NCI-H1417 treated with DMSO at 0.1 percent for 48 hours (cell line): ENCODE measurements at places on chromosomes 4 and X.

DNA sequence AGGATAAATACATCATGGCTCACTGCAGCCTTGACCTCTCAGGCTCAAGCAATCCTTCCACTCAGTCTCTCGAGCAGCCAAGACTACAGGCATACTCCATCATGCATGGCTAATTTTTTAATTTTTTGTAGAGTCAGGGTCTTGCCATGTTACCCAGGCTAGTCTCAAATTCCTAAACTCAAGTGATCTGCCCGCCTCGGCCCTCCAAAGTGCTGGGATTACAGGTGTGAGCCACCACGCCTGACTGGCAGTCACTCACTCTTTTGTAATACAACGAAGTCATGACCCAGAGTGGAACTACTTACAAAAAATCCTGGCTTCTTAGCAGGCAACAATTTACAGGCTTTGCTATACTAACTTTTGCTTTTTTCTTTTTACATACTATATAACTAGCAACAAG is 100.7 kb upstream of the MAP3K15 start:
- DNase-seq: no peak

GRCh38 chrX:54817220-54817820 is 9.8 kb downstream of the MAGED2 start:
- no peak for DNase-seq

DNA sequence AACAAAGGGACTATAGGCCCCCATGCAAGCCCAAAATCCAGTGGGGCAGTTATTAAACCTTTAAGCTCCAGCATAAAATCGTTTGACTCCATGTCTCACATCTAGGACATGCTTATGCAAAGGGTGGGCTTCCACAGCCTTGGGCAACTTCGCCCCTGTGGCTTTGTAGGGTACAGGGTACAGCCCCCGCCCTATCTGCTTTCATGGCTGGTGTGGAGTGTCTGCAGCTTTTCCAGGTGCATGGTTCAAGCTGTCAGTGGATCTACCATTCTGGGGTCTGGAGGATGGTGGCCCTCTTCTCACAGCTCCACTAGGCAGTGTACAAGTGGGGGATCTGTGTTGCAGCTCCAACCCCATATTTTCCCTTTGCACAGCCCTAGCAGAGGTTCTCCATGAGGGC is 559.8 kb upstream of the TECRL start:
- DNase-seq: no peak

DNA sequence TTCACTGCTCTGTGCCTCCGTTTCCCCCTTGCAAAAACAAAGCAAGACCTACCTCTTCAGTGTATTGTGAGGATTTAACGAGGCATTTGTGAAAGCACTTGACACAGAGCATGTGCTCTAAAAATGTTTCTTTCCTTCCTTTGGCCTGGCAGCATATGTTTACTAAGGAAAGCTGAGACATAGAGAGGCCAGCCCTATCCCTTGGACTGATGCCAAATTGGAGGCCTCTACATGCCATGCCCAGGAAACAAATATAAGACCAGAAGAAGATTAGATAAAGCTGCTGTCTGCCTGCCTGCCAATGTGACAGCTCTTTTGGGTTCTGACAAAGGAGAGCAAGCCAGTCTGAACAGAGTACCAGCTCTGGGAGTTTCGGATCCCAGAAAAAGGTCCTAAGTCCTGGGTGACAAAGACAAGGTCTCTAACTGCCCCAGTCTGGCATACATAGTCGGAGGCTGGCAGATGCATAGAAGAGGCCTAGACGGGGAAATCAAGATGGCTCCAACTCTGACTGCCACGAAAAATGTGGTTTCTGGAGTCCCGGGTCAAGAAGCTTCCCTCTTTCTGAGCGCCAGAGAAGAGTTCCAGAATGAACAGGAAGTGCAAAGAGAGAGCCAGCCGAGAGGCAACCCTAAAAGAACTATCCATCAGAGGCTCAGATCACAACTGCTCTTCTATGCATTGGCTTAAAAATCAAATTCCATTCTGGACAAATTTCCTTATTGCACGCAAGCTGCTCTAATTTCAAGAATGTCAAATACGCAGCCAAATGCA is 25.8 kb downstream of the OTUD6A start:
- no peak for DNase-seq

- DNase-seq: no peak
These were observed 28.9 kb downstream of the TIGD2 start for GRCh38 chr4:89140168-89140759.

- no peak for DNase-seq
These were observed 31.9 kb downstream of the CPEB2 start for GRCh38 chr4:15034071-15034764.

DNA sequence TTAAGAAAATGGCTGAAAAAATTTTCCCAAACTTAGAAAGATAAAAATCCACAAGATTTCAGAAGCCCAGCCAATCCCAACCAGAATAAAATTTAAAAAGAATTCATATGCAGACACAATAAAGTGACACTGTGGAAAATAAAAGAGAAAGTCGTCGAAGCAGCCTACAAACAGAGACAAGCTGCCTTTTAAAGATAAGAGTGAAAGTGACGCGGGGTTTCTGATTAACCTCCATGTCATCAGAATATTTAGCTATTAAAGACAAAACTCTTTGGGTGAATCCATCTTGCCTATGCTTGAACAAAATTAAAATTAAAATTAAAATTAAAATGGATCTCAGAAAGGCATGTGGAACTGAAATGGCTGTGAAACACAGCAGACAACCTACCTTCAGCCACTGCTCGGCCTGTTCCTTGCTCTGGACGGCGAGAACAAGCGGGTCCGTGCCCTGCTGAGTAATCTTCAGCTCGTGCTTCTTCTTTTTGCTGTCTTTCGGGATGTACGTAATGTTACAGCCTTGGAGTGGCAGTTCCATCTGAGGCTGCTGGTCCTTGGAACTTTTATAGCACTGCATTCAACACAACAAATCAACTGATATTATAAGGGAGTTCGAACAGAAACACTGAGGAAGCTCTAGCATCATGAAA is 101.4 kb downstream of the AFAP1 start:
- no peak for DNase-seq

DNA sequence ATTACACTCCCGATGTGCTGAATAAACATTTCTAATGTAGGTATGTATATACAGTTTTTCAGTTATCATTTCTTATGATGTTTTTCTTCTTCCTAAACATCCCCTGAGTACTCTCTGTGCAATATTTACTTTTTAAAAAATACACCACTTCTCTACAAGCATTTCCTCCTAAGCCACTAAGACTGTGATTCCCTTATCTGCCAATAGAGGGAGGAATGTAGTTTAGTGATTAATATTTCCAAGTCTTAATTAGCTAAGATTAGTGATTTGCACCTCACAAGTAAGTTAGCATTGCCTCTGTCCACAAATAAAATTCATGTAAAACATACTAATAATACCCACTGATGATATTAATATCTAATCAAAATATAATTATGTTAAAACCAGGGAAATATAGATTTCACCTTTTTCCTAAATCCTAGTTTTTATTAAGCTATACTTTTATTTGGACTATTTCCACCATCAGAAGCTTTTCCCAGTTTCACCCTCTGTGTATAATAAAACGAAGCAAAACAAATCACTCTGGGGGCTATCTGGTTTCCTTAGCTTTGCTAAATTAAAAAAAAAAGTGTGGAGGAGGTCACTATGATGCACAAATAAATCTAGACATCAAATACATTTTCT is 909.1 kb downstream of the FAT4 start:
- DNase-seq: no peak

DNA sequence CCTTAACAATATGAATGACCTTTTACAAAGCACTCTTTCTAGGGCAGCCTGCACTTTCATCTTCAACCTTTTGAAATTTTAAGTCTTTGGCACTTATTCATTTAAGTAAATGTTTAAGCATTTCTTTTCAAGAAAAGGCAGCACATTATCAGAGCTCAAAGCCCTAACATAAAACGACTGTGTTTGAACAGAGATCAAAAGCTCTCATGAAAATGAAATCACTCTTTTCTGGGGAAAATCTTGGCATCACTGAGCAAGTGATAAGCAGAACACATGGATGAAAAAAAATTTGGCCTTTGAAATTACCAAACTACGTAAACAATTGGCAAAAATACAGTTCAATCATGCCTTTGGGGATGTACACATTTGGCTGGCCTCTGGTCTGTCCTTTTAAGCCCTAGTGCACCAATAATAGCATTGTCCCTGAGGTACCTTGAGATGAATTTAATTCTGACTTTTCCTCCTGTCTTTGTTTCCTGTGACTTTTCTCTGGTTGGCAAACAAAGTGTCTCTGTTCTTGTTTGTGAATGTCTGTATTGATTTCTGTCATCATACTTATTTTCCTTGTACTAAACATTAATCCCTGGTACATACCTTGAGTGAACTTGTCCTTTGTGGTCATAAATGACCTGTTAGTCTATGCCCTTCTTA is 12.9 kb upstream of the ODAM start:
- DNase-seq: no peak

- DNase-seq: no peak
These were observed 91.7 kb downstream of the SMIM20 start for GRCh38 chr4:26005764-26006163.

DNA sequence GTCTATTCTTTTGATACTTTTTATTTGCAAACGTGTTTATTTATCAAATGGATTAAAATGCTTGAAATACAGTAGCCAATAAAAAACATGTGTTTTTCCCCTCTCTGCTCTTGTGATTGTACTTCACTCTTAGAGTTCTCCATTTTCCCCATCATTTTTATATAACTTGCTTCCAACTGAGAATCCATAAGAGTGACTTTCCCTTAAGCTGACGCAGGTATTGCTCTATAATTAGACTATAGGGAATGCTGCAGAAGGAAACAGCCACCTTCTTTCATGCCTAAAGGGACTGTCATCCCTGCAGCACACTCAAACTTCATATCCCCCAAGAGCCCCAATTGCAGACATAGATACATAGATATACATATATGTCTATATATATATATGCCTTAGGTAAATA is 456.9 kb downstream of the ADGRL3 start:
- no peak for DNase-seq

- DNase-seq: no peak
These were observed 6.5 kb downstream of the PPP2R2C start for GRCh38 chr4:6465955-6466354.

GRCh38 chr4:44447563-44448504 is 775 bp downstream of the KCTD8 start:
- DNase-seq: no peak

DNA sequence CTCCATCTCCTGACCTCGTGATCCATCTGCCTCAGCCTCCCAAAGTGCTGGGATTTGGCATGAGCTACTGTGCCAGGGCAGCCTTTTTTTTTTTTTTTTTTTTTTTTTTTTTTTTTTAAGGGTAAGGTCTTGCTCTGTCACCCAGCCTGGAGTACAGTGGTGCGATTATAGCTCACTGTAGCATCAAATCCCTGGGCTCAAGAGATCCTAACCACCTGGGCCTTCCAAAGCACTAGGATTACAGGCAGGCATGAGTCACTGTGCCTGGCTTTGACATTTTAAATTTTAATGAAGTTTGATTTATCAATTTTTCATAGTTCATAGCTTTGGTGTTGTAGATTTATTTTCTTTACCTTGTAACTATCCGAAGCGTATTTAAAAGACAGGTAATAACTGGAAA is 17.8 kb upstream of the OCIAD2 start:
- no peak for DNase-seq
